ENCODE measurements at places on chromosomes 1 and 21.

- DNase-seq = no peak
Measured at GRCh38 chr1:20739225-20739624, 6.7 kb upstream of the SH2D5 start.

DNA sequence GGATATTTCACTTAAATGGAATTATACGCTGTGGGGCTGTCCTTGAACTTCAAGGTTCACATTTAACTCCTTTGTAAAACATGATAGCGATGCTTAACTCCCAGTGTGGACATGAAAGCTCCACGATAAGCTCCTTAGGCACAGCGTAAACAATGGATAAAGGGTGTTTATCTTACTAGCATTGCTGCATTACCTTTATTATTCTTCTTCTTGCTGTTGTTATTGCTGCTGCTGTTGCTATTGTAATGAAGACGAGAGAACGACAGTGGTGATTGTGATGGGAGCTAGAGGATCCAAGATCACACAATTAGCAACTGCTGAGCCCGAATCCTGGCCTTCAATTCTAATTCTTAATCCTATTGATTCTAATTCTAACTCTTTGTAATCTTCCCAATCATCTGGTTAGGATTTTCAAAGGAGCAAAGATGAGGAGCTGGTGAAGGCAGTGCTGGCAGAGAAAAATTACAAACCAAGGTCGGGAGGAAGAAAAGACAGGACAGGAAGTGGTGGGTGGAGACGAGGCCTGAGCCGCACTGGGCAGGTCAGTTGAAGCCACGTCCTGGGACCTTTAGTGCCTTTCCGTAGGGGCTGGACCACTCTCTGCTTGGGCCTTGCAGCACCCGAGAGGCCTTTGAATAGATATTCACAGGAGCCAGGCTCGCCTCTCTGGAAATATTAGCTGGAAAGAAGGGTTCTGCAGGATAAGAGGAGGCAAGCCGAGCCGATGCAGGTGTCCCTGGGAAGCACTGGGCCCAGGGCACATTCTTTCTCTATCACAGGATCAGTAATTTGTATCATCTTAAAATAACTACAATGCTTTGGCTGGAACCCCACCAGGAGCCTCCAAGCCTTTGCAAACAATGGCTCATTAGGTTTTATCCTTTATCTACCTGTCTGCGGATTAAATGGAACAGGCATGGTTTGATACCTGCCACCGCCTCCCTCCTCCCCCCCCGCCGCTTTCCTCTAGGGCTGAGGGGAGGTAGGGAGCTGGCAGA lies 571.6 kb downstream of the AJAP1 start:
- DNase-seq = no peak

- no peak for DNase-seq
Measured at GRCh38 chr1:227174164-227174563, 144.1 kb downstream of the CDC42BPA start.

- no peak for DNase-seq
Measured at GRCh38 chr1:55259911-55260609, 44.9 kb upstream of the USP24 start.

DNA sequence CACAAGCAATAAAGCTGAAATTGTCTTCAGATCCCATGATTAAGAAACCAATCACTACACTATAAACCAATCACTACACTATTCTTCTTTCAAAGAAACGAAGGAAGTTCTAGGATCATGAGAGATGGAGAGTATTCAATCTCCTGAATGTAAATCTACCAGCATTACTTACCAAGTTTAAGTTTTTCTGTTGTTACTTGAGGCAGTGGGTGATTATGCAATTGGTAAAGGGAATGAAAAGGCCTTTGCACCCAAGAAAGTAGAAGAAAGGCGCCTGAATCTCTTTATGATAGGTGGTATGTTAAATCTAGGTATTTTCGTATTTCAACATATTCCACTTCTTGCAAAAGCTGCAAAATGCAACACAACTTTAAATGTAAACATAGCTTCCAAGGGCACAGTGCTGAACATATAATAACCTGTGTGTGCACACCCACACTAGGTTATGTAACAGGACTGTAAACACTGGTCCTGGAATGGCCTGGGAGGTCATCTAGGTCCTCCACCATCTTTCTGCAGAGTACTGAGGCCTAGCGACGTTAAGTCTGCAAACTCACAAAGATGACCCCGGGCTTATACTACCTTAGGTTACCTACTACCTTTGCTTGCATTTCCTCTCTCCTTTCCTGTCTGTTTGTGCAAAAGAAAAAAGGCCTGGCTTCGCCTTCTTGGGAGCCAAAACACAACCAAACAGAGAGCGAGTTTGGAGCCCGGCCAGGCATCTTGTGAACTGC lies 1.1 kb upstream of the UAP1 start:
- no peak for DNase-seq

DNA sequence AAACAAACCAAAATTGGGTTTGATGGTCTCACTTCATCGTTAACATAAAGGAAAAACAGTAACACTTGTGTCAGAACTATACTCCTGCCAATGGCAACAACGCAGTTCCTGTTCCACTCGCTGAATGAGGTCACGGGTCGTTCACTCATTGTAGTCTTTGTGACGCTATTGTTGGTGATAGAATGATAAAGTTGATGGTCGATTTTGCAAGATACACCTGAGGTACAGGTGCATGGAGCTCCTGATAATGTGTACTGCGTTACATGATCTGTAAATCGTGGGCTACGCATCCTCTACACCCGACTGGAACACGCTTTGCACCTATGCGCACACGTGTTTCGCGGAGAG lies 391 bp upstream of the CENPS start:
- no peak for DNase-seq

- DNase-seq = no peak
Measured at GRCh38 chr1:1883092-1883873, 7.6 kb downstream of the GNB1 start.

DNA sequence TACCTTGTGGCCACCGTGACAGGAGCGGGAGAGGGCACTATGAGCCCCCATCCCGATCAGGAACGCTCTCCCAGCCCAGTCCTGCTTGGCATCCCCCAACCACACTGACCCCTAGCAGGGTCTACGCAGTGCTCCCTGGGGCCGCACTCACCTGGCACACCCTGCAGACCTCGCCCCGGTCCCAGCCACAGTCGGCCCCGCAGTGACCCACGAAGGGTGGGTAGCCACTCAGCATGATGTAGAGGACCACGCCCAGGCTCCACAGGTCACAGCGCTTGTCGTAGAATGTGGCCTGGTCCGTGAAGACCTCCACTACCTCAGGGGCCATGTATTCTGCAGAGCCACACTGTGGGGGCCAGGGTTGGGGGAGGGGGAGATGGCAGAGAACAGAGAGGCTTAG lies 11.1 kb upstream of the KNCN start:
- DNase-seq = no peak

Measured in stimulated activated CD8-positive, alpha-beta memory T cell treated with anti-CD3 and anti-CD28 coated beads, Interleukin-12 subunit alpha, Interleukin-12 subunit beta, amount 100 ng/mL, for 4 hours (primary cell).